ENCODE measurements at places on chromosomes 4 and X.

- no peak for DNase-seq
Measured at GRCh38 chrX:84175958-84176357, 12.0 kb downstream of the RPS6KA6 start.

- no peak for DNase-seq
Measured at GRCh38 chr4:13710246-13710885, 82.8 kb upstream of the BOD1L1 start.

GRCh38 chrX:40095583-40096394 lies 2.0 kb downstream of the BCOR start:
- DNase-seq: no peak

DNA sequence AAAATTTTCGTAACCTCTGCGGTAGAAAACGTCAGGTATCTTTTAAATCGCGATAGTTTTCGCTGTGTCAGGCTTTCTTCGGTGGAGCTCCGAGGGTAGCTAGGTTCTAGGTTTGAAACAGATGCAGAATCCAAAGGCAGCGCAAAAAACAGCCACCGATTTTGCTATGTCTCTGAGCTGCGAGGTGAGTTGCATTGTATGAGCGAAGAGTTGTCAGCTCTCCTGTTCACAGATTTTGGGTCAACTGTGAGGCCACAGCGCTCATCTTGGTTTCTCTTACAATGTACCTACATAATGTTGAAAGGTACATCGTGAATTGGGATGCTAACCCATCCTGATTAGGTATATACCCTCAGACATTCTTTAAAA lies 486 bp downstream of the CLCN3 start:
- no peak for DNase-seq

GRCh38 chrX:151177141-151178027 lies 1.0 kb downstream of the GPR50 start:
- no peak for DNase-seq

DNA sequence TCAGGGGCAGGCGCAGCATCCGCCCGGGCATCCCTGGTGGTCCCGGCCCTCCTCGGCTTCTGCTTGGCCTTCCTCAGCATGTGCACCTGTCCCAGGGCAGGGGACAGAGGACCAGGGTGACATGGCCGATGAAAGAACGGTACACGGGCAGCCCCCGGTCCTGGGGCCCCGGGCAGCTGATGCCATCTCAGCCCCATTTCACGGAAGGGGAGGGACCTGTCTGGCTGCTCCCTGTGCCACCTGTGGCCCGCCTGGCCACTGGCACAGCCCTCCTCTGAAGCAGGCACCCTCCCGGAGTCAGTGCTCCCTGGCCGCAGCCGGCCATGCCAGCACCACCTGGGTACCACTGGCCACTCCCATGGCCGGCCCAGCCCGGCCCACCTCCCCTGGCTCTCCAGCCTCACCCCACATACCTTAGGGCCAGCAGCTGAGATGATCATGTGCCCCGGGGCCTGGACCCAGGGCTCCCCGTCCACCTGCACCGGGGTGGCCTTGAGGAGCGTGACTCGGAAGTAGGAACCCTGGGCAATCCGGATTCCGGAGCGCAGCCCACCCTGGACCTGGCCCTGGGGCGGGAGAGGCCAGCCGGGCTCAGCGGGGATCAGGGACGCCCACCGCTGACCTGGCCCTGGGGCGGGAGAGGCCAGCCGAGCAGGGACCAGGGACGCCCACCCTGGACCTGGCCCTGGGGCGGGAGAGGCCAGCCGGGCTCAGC lies 12.6 kb downstream of the DGKQ start:
- DNase-seq: no peak

DNA sequence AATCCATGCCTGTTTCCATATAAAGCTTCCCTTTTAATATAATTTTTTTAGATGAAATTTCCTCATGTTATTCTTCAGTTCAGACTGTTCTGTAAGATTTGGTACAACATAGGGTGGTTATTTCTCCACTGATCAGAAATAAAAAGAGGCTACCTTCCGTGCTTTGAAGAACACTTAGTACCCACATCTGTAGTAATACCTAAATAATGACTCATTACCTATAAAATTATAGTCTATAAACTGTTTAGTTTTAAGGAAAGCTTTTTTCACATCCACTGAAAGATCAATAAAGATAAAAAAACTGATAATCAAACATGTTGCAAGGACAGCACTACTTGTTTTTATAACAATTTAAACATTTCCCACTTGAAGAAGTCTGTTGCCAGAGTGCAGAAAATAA lies 23.9 kb downstream of the TRPC3 start:
- DNase-seq: no peak

GRCh38 chr4:176422511-176422910 lies 102.7 kb downstream of the SPCS3 start:
- DNase-seq: no peak

DNA sequence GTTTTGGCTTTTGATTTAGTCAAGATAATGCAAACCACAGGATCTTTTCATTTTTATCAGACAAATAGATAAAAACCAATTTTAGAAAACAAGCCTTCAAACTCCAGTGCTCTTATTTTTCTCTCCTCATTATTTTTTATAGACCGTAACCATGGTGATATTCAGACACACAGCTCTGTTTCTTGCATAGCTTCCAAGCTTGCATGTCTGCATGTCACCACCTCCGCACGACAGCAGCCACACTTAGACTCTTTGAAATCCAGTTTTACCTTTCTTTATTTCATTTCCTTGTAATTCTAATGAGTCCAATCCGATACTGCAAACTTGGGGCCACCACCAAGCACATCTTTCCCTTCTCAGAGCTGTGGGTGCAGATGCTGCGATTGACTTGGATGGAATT lies 94.3 kb upstream of the GPM6A start:
- DNase-seq: no peak

GRCh38 chr4:25666031-25666630 lies 10.5 kb downstream of the SLC34A2 start:
- no peak for DNase-seq

DNA sequence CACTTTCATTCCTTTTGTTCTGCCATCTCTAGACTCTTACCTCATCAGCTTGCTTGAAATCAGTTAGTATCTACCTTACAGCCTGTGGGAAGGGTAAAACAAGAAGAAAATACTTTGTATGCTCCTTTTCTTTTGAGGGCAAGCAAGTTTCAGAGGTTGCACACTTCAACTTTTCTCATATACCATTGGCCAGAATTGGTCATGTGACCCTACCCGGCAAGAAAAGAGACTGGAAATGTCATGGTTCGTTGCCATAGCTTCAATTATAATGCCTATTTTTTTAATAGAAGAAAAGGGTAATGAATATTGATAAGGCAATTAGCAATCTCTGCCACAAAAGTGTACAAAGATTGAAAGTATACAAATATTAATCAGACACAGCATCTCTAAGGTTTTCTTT lies 346.7 kb upstream of the TACR3 start:
- no peak for DNase-seq

- DNase-seq: peak; percentile 55
Measured at GRCh38 chrX:78624962-78625909, 33.9 kb downstream of the RTL3 start.

GRCh38 chrX:118807151-118808017 lies 16.2 kb upstream of the ZCCHC12 start:
- DNase-seq: peak; percentile 51

- no peak for DNase-seq
Measured at GRCh38 chrX:20472148-20472547, 205.4 kb upstream of the RPS6KA3 start.

DNA sequence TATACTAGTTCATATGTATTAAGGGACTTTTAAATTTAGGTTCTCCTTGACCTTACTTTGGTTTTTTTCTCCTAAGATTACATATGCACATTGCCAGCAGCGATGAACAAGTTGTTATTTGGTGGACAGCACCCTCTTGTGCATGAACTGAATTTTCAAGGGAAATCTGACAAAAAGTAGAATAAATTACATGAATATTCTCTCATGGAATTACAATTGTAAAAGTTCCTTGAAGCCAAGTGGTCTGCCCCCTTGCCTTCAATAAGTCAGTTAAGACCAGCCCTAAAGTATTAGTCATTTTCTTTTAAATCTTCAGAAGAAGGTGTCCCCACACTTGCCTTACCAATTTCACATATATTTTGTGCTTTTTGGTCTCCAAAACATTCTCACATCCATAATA lies 30.7 kb upstream of the SMARCA5 start:
- DNase-seq: peak; percentile 54

- no peak for DNase-seq
Measured at GRCh38 chr4:130054908-130055307, 959.0 kb downstream of the C4orf33 start.

GRCh38 chrX:31872007-31872406 lies 800.2 kb upstream of the FTHL17 start:
- DNase-seq: no peak

GRCh38 chrX:138298268-138298667 lies 413.2 kb downstream of the FGF13 start:
- DNase-seq: peak; percentile 1

- DNase-seq: no peak
Measured at GRCh38 chrX:136387951-136388502, 87.3 kb downstream of the ADGRG4 start.

DNA sequence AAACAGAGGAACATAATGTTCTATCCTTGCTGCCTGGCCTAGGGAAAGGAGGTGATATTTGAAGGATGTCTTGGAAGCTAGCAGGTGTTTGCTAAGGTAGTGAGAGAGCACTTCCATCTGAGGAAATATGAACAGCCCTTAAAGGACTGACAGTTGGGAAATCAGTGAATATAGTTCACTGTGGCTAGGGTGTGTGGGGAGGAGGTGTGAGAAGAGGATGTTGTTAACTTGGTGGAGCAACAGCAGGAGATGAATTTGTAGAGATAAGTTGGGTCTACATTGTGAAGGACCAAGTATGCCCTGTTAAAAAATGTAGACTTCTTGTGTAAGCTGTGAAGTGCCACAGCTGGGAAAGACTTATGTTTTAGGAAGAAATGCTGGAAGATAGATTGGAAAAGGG lies 25.5 kb downstream of the TBC1D19 start:
- no peak for DNase-seq

DNA sequence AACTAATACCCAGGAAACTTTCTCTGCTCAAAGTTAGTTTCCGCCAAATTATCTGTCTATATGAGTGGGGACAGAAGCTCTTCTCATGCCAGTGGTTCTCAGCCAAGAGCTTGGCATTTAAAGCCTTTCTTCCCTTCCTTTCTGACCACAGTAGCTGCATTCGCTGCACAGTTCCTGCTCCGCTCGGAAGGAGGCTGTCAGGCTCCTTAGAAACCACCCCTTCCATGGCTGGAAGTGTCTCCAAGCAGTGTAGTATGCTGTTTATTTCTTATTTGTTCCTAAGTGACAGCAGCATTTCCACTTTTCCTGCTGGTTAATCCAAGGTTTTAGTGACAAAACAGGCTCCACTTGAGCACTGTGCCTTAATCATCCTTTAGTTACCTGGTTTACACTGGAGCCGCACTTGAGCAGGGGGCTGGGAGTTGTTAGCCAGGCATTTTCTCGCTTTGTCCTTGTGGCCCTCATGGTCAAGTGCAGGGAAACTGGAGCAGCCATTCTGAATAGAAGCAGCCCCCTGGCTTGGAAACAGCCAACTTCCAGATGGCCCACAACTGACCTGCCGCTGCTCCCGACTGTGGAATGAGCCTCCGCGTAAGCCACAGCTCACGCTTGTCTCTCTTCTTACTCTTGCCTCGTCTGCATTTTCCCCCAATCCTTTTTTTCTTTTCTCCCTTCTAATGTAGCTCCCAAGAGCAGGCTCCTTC lies 739.4 kb upstream of the TENM3 start:
- no peak for DNase-seq

GRCh38 chr4:10965196-10965595 lies 280.6 kb upstream of the CLNK start:
- DNase-seq: no peak

GRCh38 chr4:112908511-112908910 lies 140.9 kb upstream of the ANK2 start:
- no peak for DNase-seq

- no peak for DNase-seq
Measured at GRCh38 chr4:138393886-138394610, 151.9 kb upstream of the SLC7A11 start.

DNA sequence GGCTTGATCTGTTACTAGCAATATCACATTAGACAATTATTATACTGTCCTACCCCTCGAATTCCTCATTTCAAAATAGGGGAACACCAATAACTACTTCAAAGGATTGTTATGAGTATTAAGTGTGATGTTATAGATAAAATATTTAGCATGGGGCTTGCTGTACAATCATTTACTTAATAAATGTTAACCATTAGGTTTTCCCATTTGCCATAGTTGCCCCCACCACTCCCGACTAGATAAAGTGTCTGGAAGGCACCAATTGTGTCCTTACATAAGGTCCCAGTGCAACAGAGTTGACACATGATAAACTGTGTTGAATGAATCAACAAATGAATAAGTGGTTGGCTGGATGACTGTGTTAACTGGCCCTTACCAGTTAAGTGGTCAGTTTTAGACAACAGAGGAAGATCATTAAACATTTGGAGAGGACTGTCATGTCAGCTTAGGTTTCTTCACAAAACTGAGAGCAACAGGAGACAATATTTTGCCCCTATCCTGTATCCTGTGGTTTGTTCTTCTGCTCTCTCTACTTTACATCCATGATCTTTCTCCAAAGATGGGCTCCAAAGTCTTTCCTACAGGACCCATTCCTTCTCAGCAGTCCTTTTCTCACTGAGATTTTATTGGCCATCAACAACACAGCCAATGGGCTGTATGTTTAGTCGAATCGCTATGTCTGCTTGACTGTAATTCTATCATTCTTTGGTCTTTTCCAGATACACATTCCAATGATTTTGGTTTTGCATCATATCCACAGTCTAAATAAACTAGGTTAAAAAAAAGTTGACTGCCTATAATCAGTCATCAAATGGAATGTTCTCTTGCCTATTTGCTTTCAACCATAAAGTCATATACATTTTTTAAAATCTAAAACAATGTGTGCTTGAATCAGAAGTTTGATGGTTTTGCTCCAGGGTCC lies 74.4 kb downstream of the RNF150 start:
- DNase-seq: no peak

GRCh38 chr4:61385256-61385655 lies 185.1 kb downstream of the ADGRL3 start:
- DNase-seq: peak; percentile 23

- DNase-seq: no peak
Measured at GRCh38 chr4:98204236-98204553, 57.0 kb upstream of the RAP1GDS1 start.

DNA sequence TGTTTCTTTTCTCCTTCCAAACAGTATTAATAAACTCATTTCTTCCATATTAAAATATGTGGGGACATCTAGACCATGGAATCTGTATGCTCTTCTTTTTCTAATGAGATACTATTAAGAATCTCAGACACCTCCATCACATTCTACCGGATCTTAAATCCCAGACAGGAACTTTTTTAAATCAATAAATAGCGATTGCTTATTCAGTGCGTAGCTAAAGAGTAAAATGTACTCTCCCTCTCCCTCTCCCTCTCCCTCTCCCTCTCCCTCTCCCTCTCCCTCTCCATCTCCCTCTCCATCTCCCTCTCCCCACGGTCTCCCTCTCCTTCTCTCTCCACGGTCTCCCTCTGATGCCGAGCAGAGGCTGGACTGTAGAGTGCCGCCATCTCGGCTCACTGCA lies 297.0 kb downstream of the HNRNPD start:
- no peak for DNase-seq

DNA sequence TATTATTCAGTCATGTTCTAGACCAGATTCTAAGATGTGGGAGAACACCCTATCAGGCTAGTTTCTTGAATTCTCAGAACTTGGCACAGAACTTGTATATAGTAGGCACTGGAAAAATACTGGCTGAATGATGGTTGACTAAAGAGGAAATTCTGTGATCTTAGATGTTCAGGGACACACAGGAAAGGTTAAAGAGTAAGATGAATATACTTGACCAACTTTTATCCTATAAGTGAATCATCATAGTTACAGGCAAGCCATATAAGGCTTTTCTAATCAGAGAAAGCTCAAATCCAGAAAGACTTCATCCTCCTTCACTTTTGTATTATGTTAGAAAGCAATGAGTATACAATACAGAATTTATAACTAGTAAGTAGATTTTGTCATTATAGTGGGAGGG lies 53.8 kb downstream of the SEPTIN11 start:
- no peak for DNase-seq

All from hindlimb muscle (tissue), 1 donor.